AG10803 (cell line): ENCODE measurements at places on chromosomes 1 and 21.

DNA sequence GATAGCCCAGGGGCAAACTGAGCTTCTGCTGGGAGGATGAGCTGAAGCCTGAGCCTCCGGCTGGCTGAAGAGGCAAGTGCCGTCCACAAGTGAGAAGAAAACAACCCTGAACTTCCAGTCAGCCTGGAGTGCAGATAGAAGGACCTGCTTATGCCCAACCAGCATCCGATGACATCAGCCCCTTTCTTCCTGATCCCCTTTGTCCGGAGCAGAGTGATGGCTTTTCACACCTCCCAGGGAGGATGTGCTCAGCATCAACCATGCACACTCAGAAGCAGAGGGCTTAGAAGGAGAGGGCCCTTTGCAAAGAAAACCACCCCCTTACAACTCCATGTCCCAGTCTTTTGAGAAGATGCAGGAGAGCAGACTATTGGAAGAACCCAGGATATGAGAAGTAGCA is 23.7 kb upstream of the REG4 start:
- DNase-seq, result no peak

GRCh38 chr1:15212954-15213291 is 34.1 kb upstream of the FHAD1 start:
- no peak for DNase-seq

- no peak for DNase-seq
Observed at GRCh38 chr1:91779548-91780021, 106.4 kb downstream of the TGFBR3 start.

DNA sequence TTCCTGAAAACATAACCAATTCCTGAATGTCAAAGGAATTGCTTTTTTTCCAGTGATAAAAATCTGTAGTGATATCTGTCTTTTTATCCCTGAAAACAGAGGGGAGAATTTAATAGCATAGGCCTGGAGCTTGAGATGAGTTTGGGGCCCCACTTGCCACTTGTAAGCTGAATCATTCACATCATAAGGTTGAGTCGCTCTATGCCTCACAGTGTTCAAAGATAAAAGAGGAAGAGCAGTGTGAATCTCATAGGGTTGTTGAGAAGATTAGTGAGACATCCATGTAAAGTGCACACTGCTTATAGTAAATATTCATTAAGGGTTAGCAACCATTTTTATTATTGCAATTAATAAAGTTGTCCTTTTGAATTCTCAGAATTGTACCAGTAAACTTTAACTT is 271.3 kb downstream of the DNM3 start:
- DNase-seq, result no peak

DNA sequence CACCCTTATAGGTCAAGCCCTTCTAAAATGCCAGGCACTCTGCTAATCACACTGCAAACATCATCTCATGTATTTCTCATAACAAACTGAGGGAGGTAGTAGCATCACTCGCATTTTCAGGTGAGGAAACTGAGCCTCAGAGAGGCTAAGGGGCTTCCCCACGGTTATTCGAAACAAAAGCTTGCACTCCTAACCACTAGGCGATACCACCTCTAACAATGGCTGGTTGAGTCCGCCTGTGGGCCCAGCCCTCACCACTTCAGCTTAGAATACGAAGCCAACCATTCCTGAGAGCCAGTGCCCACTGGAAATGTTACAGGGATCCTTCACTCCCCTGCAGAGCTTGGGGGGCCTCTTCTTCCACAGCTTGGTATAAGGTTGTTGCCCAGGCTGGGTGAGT is 65.3 kb upstream of the TENT5C start:
- no peak for DNase-seq

DNA sequence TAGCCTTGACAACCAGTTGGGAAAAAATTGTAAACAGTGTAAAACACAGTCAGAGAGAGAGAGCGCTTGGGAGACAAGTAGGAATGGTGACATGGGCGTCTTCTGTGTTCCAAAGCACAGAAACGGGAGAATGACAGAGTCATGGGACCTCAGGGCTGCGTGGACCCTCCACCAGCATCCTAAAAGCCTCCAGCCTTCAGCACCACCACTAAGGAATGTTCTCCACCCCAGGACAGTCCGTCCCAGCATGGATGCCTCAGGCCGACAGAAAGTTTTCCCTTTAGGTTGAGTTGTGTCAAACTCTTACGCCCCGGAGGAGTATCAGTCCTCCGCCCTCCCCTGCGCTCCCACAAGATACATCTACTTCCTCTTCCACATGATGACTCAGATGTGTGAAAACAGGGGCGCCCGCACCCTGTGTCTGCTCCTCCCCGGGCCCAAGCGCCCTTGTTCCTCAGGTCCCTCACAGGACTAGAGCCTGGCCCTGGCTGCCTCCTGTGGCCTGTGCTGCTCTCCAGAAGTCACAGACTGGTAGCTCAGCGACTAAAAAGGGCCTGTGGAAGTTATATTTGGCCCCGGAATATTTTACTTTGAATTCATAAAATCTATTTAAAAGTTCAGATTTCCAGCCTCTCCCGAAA is 63.9 kb upstream of the EFHD2 start:
- DNase-seq, result no peak

DNA sequence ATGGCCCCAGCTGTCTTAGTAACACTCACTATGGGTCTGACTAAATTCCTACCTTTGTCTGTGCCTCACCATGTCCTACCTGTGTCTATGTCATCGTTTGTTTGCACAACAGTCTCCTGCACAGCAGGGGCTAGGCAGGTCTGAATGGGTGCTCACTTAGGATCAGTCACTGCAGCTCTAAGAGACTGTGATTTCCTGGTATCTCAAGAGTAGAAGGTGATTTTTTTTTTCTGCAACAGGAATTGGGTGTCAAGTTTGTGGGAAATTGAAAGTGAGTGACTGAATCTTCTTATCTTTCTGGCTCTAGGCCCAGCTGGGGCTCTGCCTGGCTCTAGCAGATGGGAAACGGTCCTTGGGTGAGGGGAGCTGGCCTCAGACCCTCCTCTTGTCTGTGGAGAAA is 46.4 kb upstream of the TRABD2B start:
- DNase-seq, result no peak

DNA sequence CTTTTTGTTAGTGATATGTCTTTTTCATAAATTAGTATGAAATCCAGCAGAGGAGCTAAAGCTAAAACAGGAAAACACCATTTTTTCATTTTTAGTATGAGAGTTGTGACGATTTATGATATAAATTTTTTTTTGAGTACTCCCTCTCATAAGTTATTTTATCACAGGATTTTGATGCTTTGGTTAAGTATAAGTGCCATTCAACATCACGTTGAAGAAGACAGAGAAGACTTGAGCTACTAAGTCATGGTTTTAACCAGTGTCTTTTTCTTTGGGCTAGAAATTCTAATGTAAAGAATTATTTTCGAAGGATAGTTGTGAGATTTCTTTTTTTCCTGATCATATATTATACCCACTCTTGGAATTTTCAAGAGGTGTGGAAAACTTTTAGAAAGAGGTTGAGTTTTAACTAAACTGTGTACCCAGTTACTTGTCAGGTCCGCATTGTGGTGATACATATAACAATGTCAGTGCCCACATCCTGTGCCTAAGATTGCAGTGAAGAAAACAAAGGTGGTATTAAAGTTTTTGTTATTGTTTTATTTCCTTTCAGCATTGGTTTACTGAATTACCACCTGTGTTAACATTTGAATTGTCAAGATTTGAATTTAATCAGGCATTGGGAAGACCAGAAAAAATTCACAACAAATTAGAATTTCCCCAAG is 93.8 kb downstream of the USP25 start:
- DNase-seq, result no peak

DNA sequence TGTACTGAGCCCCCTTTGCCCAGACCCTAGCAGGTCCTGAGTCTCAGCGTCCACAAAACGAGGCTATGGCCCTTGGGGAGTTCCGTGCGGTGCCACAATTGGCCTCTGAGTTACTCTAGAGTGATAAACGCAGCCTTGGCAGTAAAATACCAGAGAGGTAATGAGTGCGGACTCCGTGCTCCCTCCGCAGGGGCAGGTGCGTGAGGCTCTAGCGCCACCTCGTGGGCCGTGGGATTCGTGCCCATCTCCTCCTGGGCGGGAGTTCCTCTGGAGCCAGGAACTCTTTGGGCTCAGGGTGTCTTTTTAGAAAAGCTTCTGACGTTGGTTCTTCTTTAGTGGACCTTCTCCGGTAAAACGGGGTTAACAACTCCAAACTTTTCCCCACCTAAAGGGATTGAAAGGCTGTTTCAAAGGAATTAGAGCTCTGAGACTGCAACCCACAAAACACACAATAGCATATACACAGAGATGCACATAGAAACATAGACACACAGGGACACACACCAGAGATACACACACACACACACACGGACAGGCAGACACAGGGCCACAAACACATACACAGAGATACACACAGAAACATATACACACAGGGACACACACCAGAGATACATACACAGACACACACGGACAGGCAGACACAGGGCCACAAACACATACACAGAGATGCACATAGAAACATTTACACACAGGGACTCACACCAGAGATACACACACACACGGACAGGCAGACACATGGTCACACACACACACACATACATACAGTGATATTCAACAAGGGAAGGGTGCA is 99.4 kb downstream of the KCNJ15 start:
- peak; percentile 66 for DNase-seq

DNA sequence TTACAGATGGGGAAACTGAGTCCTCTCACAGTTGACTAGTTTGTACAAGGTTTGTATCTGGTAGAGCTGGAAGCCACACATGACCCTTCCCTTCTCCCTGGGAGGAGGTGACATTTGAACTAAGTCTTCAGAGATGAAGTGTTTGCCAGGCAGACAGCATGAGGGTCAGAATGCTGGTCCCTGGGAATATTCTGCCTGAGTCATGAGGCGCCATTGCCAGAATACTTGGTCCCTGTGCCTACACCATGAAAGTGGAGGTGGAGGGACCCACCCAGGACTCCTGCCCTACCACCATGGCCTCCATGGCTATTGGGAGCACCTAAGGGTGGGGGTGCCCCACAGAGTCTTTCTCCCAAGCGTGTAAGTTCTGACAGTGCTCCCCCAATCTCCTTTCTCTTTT is 7.0 kb downstream of the RPS6KA1 start:
- DNase-seq, result no peak
